ENCODE measurements at places on chromosomes 3 and 15. TPM values are rescaled to one million over a fixed set of nuclear protein-coding genes. Genes with fewer than 3 reads are reported as not detected.

DNA sequence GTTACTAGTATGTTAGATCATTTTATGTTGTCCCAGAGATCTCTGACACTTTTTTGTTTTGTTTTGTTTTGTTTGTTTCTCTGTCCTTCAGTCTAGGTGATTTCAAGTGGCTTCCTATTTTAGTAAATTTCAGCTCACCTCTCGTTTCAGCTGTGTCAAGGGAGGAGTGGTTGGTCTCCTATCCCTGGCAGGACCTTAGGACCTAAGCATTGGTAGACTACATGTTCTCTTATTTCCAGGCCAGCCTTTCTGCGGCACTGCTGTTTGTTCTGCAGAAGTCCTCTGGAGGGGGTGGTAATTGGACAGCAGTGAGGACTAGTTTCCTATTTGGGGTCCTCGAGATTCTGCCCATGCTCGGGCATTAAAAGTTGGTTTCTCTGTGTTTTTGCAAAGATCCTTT is 31.8 kb downstream of the MGA start:
- peaks cover 5% of the 10 kb centered on the region for H3K36me3 ChIP-seq
- no peak overlapping the region for H3K4me3 ChIP-seq
- no peaks in the 10 kb centered on the region for H3K27me3 ChIP-seq
- no peak for DNase-seq

Gene CCDC32
- total RNA-seq = 18.6 TPM

Gene SCN5A
- under 0.01 TPM for total RNA-seq

DNA sequence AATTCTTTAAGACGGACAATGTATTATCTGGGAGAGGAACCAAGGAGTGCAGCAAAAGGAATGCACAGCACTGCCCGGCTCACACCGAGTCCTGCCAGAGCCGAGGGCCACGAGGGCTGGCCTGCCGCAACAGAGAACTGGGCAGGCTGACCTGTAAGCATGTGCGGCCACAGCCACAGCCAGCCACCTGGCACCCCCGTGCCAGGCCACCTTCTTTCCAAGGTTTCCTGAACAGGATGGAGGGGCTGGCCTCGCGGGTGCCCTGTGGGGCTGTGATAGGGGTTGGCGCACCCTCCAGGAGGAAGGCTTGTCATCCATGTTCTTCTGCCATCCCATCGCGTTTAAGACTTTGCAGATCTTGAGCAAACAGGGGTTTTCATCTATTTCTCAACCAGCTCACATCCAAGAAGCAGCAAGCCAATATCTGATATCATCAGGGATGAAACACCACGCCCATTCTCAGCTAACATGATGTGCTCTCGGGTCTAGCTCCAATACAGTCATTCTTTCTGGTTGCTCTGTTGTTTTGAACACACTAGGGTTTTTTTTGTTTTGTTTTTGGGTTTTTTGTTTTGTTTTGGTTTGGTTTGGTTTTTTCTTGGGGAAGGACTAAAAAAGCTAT is 10.2 kb downstream of the CA12 start:
- H3K4me3 ChIP-seq = no peak overlapping the region
- peak; percentile 97 for DNase-seq
- peak overlapping the region; percentile 99 for H3K27ac ChIP-seq
- no peaks in the 10 kb centered on the region for H3K27me3 ChIP-seq

Gene PIGZ
- 2.9 TPM for total RNA-seq

Gene CDHR4
- total RNA-seq = not detected

DNA sequence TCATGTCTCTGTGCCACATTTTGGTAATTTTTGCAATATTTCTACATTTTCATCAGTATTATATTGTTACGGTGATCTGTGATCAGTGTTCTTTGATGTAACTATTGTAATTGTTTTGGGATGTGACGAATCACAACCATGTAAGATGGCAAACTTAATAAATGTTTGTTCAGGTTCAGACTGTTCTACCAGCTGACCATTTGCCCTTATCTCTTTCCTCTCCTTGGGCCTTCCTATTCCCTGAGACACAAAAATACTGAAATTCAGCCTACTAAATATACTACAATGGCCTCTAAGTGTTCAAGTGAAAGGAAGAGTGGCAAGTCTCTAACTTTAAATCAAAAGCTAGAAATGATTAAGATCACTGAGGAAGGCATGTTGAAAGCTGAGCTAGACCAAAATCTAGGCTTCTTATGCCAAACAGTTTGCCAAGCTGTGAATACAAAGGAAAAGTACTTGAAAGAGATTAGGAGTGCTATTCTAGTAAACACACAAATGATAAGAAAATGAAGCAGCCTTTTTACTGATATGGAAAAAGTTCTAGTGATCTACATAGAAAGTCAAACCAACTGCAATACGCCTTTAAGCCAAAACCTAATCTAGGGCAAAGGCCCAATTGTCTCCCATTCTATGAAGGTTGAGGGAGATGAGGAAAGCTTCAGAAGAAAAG is 952.8 kb downstream of the ROBO1 start:
- H3K4me1 ChIP-seq = no peaks in the 10 kb centered on the region
- no peak for DNase-seq
- no peak overlapping the region for H3K27ac ChIP-seq
- no peaks in the 10 kb centered on the region for H3K36me3 ChIP-seq
- no peaks in the 10 kb centered on the region for H3K27me3 ChIP-seq
- H3K4me3 ChIP-seq = no peak overlapping the region
